IMR-90 (cell line): ENCODE measurements at places on chromosomes 2 and 18. TPM values are rescaled to one million over a fixed set of nuclear protein-coding genes. Genes with fewer than 3 reads are reported as not detected.

Gene AKAIN1
- total RNA-seq, result not detected in 2 replicates

Gene NAT8
- not detected in 2 replicates for total RNA-seq

Gene MDH1B
- 0.54 and 0.56 TPM in 2 replicates for total RNA-seq

Gene TMEM198
- total RNA-seq, result under 0.01 and 0.18 TPM in 2 replicates

Gene RNF125
- under 0.01 TPM in 2 replicates for total RNA-seq

Gene LRPPRC
- 36.0 and 59.7 TPM in 2 replicates for total RNA-seq
